ENCODE measurements at places on chromosomes 5 and 9.
A peak's percentile ranks its signal among the peaks of the same experiment; 100 is the strongest.

GRCh38 chr9:98121058-98121457, 2.0 kb upstream of the TRIM14 start:
- DNase-seq: no peak

- DNase-seq: no peak
Measured at GRCh38 chr5:61115968-61116367, 46.3 kb downstream of the SMIM15 start.

DNA sequence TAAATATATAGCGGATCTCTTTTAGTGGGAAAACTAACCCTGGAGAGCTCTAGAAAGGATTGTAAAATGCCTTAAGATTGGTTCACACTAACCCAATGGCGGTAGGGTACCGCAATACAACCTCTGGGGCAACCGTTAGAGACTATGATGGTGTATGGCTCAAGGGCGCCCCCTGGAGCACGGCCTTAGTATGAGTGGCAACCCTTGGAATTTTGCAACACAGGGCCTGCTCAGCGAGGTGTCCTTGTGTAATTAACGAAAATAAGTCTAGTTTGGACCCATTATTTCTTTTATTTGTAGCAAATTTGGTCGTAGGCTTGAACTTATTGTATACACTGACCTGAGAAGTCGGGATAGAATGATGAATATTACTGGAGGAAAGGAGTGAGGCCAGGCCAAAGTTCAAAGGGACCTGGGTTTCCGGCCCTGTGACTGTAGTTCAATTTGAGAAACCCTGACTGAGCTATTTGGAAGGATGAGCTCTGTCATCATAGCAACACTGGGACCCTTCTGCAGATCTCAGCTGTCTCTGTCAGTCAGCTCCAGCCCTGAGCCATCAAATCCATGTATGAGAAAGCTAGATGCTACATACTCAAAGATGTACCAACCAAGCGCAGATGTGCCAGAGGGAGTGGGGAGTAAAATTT, 54.8 kb downstream of the CAMK4 start:
- peak; percentile 12 for DNase-seq

DNA sequence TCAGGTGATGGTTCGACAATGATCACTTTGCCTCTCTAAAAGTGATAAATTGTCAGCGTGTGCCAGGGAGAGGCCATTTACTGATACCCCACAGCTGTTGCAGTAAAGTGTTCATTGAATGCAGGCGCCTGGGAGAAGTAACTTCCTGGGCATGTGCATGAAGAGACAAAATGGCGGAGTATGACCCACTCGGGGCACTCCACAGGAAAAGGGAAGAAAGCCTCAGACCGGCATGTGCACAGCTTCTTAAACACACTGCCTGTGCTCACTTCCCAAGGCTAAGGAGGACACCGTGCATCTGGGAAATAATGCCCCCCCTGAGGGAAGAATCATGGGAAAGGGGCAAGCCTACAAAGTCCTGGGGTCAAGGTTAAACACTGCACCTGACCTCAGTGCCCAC, 329.5 kb downstream of the ICE1 start:
- DNase-seq: no peak

DNA sequence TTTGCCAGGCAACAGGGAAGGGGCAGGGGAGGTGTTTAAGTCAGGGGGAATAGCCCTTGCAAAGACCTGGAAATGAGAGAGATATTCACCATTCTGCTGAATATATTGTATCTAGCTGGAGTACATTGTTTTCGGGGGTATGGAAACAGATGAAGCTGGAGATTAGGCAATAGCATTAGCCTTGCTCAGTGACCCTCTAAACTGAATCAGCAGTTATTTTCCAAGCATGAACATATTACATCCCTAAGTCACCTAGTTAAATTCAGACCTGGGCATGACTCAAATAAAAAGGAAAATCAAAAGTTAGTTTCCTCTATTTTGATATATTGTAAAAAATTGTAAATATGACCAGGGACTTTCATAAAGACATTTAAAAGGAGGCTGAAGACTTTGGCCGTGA, 544.6 kb upstream of the TRPC7 start:
- DNase-seq: no peak

All from NK-92 treated with Interleukin-12 subunit alpha and Interleukin-12 subunit beta, amount 100 ng/mL, for 24 hours (cell line).